ENCODE measurements at places on chromosomes 5 and 9. TPM values are rescaled to one million over a fixed set of nuclear protein-coding genes. Genes with fewer than 3 reads are reported as not detected.

JAK2 gene
- total RNA-seq: 36.5 TPM

PCDHB13 gene
- total RNA-seq: 2.7 TPM

CD274 gene
- total RNA-seq: 0.65 TPM

F12 gene
- total RNA-seq: 0.26 TPM

BRIX1 gene
- total RNA-seq: 106 TPM

LPAR1 gene
- total RNA-seq: 263 TPM

FAM221B gene
- not detected for total RNA-seq

FOXD4L6 gene
- not detected for total RNA-seq
